CD4-positive, alpha-beta memory T cell (primary cell): ENCODE measurements at places on chromosomes 5 and 9. TPM values are rescaled to one million over a fixed set of nuclear protein-coding genes. Genes with fewer than 3 reads are reported as not detected.

GRCh38 chr5:14156650-14157492, 13.7 kb downstream of the TRIO start:
- DNase-seq = no peak

DNA sequence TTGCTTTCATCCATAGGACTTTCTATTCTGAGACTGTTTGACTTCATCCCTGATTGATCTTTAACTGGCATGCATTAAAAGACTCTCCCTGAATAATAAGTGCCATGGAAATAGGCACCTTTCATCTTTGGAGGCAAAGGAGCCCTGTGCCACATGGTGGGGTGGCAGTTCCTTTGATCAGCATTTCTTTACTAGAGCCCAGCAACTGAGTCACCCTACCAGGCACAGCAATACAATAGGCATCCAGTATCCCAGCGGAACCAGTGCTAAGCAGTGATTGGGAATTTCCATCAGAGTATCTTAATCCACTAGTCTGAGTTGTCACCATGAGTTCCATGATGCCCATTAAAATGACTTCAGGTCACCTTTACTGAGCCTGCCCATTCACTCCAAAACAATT, 476.1 kb upstream of the MPDZ start:
- no peak for DNase-seq

- DNase-seq = no peak
These were observed 41.3 kb upstream of the SMU1 start for GRCh38 chr9:33117796-33118195.

- DNase-seq = no peak
These were observed 234.8 kb upstream of the ISL1 start for GRCh38 chr5:51148437-51148836.

- DNase-seq = no peak
These were observed 254.2 kb downstream of the FANCC start for GRCh38 chr9:95063300-95063699.

DNA sequence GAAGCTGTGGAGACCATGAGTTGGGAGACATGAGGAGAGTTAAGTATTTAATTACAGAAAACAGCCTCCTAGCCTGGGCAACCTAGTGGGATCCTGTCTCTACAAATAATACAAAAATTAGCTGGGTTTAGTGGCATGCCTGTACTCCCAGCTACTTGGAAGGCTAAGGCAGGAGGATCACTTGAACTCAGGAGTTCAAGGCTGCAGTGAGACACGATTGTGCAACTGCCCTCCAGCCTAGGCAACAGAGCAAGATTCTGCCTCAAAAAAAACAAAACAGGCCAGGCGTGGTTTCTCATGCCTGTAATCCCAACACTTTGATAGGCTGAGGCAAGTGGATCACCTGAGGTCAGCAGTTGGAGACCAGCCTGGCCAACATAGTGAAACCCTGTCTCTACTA, 52.6 kb downstream of the AQP7 start:
- DNase-seq = no peak

- no peak for DNase-seq
These were observed 15.4 kb upstream of the PTGS1 start for GRCh38 chr9:122355336-122355875.

GRCh38 chr9:92151691-92152393, 36.6 kb upstream of the SPTLC1 start:
- DNase-seq = no peak

GRCh38 chr9:13443346-13444244, 164.1 kb upstream of the MPDZ start:
- no peak for DNase-seq

- no peak for DNase-seq
These were observed 207.6 kb downstream of the MPDZ start for GRCh38 chr9:13071921-13072320.

GRCh38 chr5:95962785-95963184, 1.1 kb upstream of the ELL2 start:
- DNase-seq = no peak

DNA sequence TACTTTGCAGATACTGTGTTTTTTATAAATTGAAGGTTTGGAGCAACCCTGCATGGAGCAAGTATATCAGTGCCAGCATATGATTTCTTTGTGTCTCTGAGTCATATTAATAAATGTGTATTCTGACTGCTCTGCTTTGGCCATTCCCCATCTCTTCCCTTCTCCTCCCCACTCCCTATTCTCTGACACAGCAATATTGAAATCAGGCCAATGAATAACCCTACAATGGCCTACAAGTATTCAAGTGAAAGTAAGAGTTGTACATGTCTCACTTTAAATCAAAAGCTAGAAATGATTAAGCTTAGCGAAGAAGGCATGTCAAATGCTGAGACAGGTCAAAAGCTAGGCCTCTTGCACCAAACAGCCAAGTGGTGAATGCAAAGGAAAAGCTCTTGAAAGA, 82.2 kb upstream of the TLX3 start:
- DNase-seq = no peak

GRCh38 chr9:135463140-135463539, 16.4 kb upstream of the PPP1R26 start:
- DNase-seq = no peak

- DNase-seq = no peak
These were observed 113.0 kb upstream of the GPR151 start for GRCh38 chr5:146628950-146629349.

- DNase-seq = no peak
These were observed 55.1 kb downstream of the TLE1 start for GRCh38 chr9:81633952-81634854.

DNA sequence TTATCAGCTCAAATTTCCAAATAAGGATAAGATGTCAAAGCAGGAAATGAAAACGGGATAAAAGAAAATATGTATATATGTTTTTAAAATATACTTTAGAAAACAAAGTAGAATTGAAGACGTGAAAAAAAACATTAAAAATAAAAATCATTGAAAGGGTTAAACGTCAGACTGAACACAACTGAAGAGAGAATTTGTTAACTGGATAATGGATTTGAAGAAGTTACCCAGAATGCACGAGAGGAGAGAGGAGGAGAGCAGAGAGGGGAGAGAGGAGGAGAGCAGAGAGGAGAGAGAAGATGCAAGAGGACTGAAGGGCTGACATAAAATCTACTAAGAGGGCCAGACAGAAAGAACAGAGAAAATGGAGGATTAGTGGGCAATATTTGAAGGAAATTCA, 88.0 kb downstream of the CDKN2A start:
- no peak for DNase-seq

DNA sequence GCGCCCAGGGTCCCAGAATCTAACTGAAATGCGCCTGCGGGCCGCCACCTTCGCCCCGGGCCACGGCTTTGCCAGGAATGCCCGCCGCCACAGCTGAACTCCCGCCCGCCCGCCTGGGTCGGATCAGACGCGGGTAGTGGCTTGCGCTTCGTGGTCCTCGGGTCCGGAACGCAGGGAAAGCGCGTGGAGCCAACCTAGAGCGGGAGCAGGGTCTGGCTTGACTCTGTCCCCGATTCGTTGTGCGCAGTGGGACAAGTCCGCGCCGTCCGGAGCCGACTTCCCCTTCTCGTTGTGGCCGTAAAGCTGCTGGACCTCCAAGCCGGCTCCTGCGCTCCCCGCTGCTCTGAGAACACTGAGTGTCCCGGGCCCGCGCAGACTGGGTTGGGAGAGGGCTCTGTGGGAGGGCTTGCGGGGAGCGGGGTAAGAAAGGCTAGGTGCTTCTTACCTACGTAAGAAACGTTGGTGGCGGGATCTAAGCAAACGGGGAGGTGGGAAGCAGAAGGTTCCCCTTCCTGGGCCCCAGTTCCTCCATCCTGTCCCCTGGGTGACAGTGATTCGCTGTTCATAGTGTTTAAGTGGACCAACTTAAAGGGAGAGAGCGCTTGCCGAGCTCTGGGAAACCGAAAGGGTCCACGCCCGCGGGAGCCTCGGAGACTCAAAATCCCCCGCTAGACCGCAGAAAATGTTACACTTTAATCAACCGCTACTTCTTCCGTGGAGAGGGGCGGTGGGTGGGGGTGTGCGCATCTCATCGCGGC, 4.4 kb upstream of the FOXE1 start:
- DNase-seq = no peak

DNA sequence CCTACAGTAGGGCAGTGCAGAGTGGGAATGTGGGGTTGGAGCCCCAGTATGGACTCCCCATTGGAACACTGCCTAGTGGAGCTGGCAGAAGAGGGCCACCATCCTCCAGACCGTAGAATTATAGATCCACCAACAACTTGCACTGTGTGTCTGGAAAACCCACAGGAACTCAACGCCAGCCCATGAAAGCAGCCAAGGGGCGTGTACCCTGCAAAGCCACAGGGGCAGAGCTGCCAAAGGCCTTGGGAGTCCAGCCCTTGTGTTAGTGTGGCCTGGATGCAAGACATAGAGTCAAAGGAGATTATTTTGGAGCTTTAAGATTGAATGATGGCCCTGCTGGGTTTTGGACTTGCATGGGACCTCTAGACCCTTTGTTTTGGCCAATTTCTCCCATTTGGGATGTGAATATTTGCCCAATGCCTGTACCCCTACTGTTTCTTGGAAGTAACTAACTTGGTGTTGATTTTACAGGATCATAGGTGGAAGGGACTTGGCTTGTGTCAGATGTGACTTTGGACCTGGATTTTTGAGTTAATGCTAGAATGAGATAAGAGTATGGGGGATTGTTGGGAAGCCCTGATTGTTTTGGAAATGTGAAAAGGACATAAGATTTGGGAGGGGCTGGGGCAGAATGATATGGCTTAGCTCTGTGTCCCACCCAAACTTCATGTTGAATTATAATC, 266.8 kb downstream of the SEMA5A start:
- no peak for DNase-seq

DNA sequence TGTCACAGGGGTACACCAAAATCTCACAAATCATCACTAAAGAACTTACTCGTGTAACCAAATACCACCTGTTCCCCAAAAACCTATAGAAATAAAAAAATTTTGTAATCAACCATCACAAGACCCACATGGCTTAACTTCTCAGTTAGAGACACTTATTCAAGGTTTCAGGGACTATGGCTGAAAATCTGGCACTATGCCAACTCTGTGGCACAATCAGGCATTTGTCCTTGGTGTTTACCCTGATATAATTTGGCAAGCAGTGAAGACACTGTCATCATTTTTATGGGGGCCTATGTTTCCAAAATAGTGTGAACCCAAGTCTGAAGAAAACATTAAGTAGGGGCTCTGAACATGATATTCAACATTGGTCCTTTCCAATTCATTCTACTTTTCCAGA, 59.0 kb downstream of the ZNF622 start:
- DNase-seq = no peak

GRCh38 chr5:54090495-54091120, 219.8 kb downstream of the ARL15 start:
- DNase-seq = no peak

GRCh38 chr5:137566780-137567179, 67.7 kb upstream of the SPOCK1 start:
- no peak for DNase-seq

Gene FBP2
- total RNA-seq = not detected

Gene TAS2R1
- total RNA-seq = not detected

Gene SCGB3A2
- total RNA-seq = not detected

Gene SLC45A2
- total RNA-seq = not detected

Gene SLC25A2
- 0.38 TPM for total RNA-seq

Gene TRAF2
- total RNA-seq = 43.2 TPM

Gene PCDHGA9
- 0.25 TPM for total RNA-seq

Gene EIF4EBP3
- 18.8 TPM for total RNA-seq

Gene CTNND2
- total RNA-seq = not detected

Gene FAM151B
- 0.39 TPM for total RNA-seq
